ENCODE measurements at places on chromosomes 12 and 14. TPM values are rescaled to one million over a fixed set of nuclear protein-coding genes. Genes with fewer than 3 reads are reported as not detected.

TMBIM4 gene
- 80.5 TPM for total RNA-seq

TAMALIN gene
- 5.8 TPM for total RNA-seq

DNA sequence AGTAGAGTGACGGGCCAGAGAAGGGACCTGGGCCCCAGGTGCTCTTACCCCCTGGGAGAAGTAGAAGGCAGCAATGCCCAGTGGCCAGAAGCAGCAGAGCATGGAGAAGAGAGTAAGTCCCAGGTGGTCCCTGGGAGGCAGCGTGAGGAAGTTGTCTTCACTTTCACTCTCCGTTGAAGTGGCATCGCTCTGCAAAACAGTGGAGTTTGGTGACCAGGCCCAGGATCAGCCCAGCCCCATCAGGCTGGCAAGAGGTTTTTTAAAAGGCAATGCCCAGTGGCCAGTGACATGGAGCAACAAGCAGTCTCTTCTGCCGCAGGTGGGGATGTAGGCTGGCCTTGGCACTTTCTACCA, 18.2 kb downstream of the SYNDIG1L start:
- peaks cover 2% of the 10 kb centered on the region for H3K4me1 ChIP-seq
- H3K4me3 ChIP-seq = no peak overlapping the region
- peaks cover 3% of the 10 kb centered on the region for H3K27me3 ChIP-seq

DNA sequence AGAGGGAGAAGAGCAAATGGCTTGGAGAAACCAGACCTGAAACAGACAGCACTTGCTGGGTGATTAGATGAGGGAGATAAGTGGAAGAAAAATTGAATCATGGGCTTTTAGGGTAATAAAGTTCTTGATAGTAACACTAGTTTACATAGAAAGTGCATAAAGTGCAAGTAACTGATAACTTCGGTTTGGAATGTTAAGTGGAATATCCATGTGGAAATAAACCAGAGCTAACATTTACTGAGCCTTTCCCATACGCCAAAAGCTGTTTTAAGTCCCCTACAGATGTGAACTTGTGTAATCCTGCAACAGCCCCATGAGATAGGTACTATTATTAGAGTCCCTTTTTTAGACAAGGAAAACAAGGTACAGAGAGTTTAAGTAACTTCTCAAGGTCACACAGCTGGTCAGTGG, 77.1 kb upstream of the NUDT4 start:
- peaks cover 3% of the 10 kb centered on the region for H3K27me3 ChIP-seq
- no peak overlapping the region for H3K4me3 ChIP-seq
- no peak for DNase-seq
- no peak overlapping the region for H3K27ac ChIP-seq

- H3K36me3 ChIP-seq = no peaks in the 10 kb centered on the region
- no peak overlapping the region for H3K4me3 ChIP-seq
- H3K27me3 ChIP-seq = peaks cover 10% of the 10 kb centered on the region
- peaks cover 7% of the 10 kb centered on the region for H3K4me1 ChIP-seq
Measured at GRCh38 chr12:109824731-109825130, 8.5 kb downstream of the TRPV4 start.
